LHCN-M2 (cell line): ENCODE measurements at places on chromosomes 1 and 21. TPM values are rescaled to one million over a fixed set of nuclear protein-coding genes. Genes with fewer than 3 reads are reported as not detected.
A peak's percentile ranks its signal among the peaks of the same experiment; 100 is the strongest.

LIN28A gene
- under 0.01 TPM in 1 of 2 replicates, not detected in the other for total RNA-seq

IFNLR1 gene
- total RNA-seq = not detected in 2 replicates

TMEM52 gene
- 0.52 and 0.64 TPM in 2 replicates for total RNA-seq

NHLH2 gene
- total RNA-seq = 0.19 and 0.63 TPM in 2 replicates

RPE65 gene
- total RNA-seq = not detected in 2 replicates

EPHA10 gene
- total RNA-seq = not detected in 2 replicates

AKR7A3 gene
- 0.92 and 1.7 TPM in 2 replicates for total RNA-seq

TMEM240 gene
- total RNA-seq = 0.63 and 0.83 TPM in 2 replicates

OR2T11 gene
- total RNA-seq = not detected in 2 replicates

AQP10 gene
- not detected in 2 replicates for total RNA-seq

C8A gene
- not detected in 2 replicates for total RNA-seq

FCGR2B gene
- not detected in 2 replicates for total RNA-seq

KRTAP24-1 gene
- not detected in 2 replicates for total RNA-seq

STYXL2 gene
- 2.6 and 4.8 TPM in 2 replicates for total RNA-seq

LHX8 gene
- total RNA-seq = not detected in 2 replicates

DNA sequence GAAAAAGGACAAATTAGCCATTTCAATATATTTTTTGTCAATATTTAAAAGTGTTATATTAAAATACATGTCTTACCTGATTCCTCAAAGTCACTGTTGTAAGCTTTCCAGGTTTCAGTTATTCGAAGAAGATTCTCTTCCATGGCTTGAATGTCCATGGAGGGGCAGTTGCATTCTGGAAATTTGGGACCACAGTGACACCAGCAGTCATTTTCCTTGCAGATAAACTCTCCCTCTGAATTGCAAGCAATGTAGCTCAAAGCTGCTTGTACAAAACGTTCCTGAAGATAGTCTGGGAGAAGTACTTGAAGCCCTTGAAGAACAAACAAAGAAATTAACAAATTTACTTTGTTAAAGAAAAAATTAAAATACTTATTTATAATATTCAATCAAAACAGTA lies 251.7 kb downstream of the BRINP3 start:
- DNase-seq = peak; percentile 23

GRCh38 chr1:246304484-246305259 lies 202.4 kb downstream of the SMYD3 start:
- no peak for DNase-seq

- DNase-seq = no peak
Observed at GRCh38 chr21:35332841-35333426, 283.8 kb upstream of the RUNX1 start.

DNA sequence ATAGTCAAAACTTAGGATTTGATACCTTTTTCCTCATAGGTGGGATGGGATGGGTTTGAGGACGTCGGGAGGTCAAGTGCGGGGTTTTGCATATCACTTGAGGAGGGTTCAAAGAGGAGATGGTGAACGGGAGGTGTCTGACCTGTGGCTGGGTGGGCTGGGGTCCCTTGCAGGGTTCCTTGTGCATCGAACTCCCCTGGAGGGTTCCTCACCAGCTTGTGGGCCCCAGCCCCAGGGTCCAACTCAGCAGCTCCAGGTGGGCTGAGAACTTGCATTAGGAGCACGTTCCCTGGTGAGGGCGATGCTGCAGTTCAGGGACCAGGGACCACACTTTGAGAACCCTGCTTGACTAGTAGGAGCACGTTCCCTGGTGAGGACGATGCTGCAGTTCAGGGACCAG lies 23.2 kb downstream of the TRPM2 start:
- no peak for DNase-seq

DNA sequence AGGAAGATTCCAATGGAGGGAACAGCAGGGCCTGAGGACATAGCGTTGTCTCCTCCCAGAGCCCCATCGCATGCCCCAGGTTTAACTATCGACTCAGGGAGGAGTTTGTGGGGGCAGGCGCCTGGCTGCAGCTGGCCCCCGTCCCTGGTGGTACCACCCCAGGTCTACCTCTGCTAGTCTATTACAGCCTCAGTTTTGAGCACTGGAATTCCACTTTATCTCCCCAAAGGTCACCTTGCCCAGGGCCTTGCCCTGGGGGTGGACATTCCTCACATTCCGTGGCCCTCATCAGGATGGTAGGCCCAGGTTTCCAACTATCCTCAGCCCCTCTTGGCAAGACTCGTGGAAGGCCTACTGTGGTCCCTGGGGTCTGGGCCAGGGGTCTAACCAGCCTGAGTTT lies 65.4 kb upstream of the SSBP3 start:
- no peak for DNase-seq

DNA sequence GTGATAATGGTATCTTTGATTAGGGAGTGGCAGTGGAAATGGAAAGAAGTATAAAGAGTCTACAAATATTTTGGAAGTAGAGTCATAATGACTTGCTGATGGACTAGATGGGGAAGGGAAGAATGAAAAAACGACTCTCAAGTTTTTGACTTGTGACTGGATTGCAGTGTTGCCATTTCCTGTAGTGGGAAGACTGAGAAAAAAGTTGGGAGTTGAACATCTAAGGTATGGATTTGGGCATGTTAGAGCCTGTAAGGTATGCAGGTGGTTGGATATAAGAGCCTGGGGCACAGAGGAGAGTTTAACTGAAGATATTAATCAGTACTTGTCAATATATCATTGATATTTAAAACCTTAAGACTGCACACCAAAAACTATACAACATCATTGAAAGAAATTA lies 19.4 kb downstream of the DNM3 start:
- DNase-seq = no peak

GRCh38 chr1:7341145-7341905 lies 429.8 kb upstream of the VAMP3 start:
- DNase-seq = peak; percentile 58

DNA sequence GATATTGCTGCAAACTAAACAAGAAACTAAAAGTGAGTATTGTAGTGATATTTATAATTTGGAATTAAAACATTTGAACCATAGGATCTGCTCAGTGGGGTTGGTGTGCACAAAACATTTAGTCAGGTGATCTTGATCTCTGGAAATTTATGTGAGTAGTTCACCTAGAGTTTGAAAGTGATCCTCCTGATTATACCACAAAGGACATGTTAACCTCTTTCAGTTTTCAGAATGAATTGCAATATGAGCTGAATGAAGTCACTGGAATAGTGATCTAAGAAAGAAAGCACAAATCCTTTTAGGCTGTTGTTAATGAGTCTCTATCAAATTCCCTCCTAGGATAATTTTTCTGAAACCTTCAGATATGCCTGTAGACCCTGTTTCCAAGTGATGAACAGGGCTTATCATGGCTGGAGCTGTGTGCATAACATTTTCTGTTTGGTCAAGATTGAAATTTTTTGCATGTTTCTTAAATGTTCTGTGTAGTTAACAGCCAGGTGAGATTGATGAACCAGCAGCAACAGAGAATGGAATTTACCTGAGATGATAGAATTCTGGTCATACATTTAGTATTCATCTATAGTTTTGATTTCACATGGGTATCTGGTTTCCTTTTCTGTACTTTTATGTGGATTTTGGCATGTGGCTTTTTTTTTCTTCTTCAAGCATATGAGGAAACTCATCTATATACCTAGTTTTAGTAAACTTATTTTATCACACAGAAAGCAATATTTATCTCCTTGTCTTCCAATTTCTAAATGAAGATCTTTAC lies 25.5 kb downstream of the CDC14A start:
- DNase-seq = no peak

- no peak for DNase-seq
Observed at GRCh38 chr1:18931730-18932129, 24.7 kb downstream of the IFFO2 start.

GRCh38 chr21:29236201-29236600 lies 62.5 kb upstream of the BACH1 start:
- DNase-seq = no peak

DNA sequence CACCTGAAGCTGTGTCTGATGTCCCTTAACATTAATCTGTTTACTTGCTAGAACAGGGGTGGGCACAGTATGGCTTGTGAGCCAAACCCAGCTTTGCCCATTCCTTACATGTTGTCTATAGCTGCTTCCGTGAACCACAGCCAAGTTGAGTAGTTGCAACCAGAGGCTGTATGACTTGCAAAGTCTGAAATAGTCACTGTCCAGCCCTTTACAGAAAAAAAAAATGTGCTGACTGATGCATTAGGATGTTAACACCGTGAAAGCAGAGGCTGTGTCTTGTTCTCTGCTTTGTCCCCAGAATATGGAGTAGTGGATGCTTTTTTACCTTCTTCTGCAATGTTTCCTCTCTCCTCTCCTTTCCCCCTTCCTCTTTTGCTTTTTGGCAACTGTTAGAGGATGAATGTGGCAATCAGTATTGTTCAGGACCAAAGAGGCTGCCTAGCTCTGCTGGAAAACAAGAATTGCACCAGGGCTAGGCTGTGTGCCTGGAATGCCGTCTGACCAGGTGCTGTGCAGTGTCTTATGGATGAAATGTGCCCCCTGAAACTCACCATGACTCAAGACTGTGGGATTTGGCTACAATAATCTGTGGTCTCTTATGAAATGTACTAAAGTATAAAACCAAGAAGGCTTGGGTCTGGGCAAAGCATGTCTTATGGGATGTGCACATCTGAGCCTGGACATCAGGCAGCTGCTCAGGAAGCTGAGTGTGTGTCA lies 79.6 kb upstream of the GCLM start:
- peak; percentile 98 for DNase-seq

GRCh38 chr1:247332623-247333361 lies 1.1 kb upstream of the ZNF496 start:
- peak; percentile 5 for DNase-seq

- DNase-seq = no peak
Observed at GRCh38 chr1:202622388-202622787, 87.9 kb downstream of the SYT2 start.

- no peak for DNase-seq
Observed at GRCh38 chr1:47147047-47147785, 10.0 kb downstream of the CYP4A22 start.

- DNase-seq = no peak
Observed at GRCh38 chr21:14869984-14870852, 194.6 kb downstream of the NRIP1 start.

DNA sequence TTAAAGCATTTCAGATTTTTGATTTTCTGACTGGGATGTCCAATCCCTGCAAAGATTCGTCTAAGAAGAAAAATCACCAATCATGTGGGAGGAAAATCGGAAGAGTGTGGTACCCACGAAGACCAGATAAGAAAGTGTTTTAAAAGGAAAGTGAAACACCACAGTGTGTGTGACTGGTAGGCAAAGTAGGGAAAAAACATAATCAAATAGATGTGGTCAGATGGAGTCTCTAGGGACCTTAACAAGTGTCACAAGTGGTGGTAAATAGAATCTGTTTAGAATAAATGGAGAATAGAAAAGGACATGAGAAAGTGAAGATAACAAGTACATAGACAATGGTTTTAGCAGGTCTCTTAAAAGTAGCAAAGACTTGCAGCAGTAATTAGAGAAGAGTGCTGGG lies 154.6 kb downstream of the SLC30A10 start:
- no peak for DNase-seq

DNA sequence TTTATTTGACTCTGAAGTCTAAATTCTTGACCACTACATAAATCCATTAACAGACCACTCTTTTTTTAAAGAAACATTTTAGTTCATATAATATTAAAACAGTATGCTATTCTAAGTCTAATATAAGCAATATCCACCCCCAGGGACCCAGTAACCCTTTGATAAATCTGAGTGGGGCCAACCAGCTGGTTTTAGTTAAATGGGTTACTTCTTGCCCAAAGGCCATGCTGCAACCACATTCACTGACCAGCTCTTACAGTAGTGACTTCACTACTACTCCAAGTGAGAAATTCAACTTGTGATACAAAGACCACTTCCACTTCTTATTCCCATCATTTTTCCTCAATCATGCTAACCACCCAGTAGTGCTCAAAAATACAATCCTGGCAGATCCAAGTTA lies 20.5 kb downstream of the FUBP1 start:
- no peak for DNase-seq

DNA sequence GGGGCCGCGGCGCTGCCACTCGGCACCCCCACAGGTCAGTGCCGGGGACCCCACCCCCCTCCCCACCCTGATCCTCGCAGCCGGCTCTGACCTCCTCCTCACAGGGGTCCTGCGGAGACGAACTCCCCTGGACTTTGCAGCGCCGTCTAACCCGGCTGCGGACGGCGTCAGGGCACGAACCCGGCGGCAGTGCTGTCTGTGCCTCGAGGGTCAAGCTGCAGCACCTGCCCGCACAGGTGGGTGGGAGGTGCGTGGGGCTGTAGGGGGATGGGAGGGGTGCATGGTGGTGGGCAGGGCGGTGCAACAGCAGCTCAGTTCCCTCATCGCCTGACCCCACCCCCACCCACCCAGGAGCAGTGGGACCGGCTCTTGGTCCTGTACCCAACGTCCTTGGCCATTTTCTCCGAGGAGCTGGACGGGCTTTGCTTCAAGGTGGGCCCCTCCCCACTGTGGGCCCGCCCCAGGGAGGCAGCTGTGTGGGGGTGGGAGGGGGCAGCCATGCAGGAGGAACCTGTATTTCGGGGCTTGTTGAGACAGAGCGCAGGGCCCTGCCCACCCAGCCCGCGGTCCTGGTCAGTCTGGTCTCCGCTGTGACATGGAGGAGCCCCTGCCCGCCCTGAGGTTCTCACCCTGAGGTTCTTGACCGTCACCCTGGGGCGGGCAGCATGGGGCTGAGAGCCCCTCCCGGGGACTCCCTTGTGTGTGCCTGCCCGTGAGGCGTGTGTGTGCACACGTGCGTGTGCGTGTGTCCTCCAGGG lies 4.9 kb downstream of the PLEKHN1 start:
- no peak for DNase-seq

DNA sequence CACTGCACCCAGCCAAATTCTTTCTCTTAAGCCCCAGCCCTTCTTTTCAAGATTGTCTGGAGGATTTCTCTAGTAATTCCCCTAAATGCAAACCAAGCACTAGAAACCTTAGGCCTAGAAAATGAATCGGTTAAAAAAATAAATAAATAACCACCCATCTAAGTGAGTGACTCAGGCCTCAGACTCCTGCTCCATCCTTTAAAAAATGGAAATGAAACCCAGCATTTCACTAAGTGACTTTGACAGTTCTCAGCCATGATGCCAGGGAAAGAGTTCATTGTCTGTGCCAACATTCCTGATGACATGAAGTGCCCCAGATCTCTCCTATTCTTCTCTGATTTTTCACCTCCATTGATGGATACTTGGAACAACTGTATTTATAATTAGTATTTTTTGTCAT lies 415.2 kb upstream of the DAB1 start:
- DNase-seq = no peak

GRCh38 chr1:44905276-44905675 lies 62.2 kb upstream of the PTCH2 start:
- no peak for DNase-seq

DNA sequence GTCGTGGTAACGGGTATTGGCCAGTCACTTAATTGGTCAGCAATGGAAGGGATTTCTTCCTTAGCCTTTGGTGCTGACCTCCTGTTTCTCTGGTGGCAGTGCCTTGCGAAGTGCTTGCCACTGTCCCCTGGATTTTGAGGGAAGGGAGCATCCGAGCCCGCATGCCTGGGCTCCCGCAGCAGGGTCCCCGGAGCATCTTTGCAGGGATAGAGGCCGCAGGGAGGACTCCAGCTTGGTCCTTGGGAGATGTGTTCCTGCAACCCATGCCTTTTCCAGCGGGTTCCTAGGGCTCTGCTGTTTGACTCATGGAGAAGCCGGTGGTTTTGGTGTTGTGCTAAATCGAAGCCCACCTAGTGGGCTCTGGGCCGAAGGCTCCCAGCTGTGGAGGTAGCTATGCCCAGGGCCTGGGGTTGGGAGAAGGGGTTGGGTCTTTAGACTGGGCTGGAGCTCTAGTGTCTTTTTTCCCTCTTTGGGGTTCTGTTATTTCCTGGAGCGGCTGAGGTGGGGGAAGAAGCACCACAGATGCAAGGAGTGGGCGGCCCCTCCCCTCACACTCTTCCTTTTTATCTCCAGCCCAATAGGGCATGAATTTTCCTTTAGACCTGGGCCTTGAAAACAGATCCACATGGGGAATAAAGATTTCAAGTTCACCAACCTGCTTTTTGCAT lies 39.0 kb downstream of the PIK3CD start:
- DNase-seq = no peak
